Hypothalamus (tissue), 51 donors: ENCODE measurements at places on chromosomes 12 and 14.

GRCh38 chr12:48969833-48970701 is 1.5 kb downstream of the WNT10B start:
- DNase-seq = no peak

DNA sequence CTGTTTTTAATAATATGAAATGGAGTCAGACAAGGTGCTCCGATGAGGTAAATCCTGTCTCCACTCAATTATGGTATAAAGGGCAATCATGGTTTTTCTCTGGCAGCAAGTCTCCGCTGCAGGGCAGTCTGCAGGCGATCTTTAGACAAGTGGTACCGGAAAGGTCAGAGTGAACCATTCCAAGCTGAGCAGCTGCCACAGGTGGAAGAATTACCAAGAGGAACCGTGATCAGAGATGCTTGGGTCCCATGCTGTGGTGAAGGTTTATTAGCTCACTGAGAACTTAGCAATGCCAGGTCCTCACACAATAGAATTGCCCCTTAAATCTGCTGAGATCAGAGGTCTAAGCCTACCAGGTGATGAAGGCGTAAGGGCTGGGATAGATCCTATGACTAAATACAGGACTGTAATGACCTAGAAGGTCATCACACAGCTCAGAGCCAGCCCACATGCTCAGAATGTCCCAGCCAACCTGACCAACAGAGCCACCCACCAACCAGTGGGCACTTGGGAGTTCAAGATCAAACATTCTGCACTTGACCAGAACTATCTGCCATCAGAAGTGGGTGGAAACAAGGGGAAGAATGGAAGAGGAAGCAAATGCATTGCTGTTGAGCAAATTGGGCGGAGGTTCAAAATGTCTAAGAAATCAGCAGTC is 175.2 kb upstream of the BCL2L14 start:
- no peak for DNase-seq

DNA sequence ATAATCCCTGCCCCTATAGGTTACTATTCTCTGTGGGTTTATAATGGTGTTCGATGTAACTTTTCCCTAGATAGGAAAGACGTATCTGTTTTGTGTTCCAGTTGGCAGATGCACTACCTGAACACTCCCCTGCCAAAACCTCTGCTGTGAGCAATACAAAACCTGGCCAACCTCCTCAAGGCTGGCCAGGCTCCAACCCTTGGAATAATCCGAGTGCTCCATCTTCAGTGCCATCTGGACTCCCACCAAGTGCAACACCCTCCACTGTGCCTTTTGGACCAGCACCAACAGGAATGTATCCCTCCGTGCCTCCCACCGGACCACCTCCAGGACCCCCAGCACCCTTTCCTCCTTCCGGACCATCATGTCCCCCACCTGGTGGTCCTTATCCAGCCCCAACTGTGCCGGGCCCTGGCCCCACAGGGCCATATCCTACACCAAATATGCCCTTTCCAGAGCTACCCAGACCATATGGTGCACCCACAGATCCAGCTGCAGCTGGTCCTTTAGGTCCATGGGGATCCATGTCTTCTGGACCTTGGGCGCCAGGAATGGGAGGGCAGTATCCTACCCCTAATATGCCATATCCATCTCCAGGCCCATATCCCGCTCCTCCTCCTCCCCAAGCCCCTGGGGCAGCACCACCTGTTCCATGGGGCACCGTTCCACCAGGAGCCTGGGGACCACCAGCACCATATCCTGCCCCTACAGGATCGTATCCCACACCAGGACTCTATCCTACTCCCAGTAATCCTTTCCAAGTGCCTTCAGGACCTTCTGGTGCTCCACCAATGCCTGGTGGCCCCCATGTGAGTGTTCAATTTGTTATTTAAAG is 11.3 kb downstream of the MAPK1IP1L start:
- DNase-seq = no peak

- DNase-seq = no peak
These were observed 88.2 kb upstream of the NTF3 start for GRCh38 chr12:5343711-5344110.

- no peak for DNase-seq
These were observed 354.4 kb downstream of the NAV3 start for GRCh38 chr12:78185109-78185508.

DNA sequence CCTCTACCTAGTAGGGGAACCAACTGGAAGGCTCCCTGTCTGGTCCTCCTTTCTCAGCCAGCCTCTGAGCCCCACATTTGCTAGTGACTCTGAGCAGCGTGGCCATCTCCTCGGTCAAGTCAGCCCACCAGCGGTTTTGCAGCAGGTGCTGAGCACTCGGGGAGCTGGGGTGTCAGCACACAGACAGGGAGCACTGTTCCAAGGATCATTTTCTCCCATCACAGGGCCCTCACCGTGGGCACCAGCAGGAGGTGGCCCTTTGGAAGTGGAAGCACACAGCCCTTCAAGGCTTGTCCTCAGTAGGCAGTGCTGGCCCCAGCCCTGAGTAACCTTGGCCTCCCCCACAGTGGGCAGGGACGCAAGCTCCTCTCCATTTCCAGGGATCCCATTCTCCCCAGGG is 24.1 kb upstream of the EML1 start:
- no peak for DNase-seq

GRCh38 chr12:105523164-105524057 is 192.9 kb downstream of the C12orf75 start:
- no peak for DNase-seq

DNA sequence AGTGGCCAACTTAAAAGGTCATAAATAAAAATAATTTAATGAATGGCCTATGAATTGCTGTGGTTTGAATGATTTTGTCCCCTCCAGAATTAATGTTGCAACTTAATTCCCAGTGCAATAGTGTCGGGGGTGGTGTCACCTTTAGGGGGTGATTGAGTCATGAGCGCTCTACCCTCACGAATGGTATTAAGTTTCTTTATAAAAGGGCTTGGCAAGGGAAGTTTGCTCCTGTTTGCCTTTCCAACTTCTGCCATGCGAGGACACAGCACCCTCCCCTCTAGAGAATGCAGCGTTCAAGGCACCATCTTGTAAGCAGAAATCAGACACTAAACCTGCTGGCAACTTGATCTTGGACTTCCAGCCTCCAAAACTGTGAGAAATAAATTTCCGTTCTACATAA is 253.3 kb downstream of the ATXN7L3B start:
- no peak for DNase-seq

DNA sequence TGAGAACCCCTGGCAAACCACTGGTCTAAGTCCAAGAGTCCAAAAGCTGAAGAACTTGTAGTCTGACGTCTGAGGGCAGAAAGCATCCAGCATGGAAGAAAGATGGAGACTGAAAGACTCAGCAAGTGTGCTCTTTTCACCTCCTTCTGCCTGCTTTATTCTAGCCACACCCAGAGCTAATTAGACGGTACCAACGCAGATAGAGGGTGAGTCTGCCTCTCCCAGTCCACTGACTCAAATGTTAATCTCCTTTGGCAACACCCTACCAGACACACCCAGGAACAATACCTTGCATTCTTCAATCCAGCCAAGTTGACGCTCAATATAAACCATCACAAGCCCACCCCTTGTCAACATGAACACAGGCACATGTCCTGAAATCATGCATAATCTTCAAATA is 155.1 kb downstream of the CCDC59 start:
- no peak for DNase-seq

- no peak for DNase-seq
These were observed 706.9 kb upstream of the TMEM132C start for GRCh38 chr12:127560041-127560478.

DNA sequence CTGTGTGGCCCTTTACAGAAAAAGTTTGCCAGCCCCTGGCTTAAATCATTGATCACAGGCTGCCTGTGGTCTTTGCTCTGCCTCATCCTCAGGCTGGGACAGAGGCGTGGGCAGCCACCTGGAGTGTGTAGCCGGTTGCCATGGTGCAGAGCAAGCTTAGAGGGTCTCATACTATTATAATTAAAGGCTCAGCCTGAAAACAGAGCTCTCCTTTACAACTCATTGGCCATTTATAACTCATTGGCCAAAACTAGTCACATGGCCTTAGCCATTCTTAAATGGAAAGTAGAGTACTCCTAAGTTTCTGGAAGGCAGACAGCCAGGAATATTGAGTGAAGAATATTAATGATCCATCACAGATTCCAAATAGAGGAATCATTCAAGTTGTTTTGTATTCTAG is 3.0 kb downstream of the HSP90B1 start:
- no peak for DNase-seq

GRCh38 chr12:75662511-75663159 is 151.2 kb upstream of the KRR1 start:
- DNase-seq = no peak

DNA sequence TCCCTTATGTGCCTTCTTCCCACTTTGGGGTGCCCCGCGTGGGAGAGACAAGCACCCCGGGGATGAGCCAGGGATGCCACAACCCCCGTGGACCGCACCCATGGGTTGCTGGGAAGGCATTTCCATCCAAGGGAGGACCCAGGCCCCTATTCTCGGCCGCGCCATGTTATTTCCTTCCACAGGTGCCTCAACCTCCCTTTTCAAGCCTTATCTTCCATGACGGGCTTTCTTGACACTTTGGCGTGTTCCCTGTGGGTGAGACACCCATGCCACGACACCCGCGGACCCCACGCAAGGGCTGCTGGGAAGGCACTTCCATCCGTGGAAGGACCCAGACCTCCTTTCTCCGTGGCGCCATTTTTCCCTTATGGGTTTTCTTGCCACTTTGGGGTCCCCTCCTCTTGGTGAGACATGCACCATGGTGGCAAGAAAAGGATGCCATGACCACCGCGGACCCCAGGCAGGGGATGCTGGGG is 269.2 kb downstream of the ALG10 start:
- DNase-seq = no peak

GRCh38 chr12:38771871-38772270 is 133.5 kb downstream of the CPNE8 start:
- DNase-seq = no peak

GRCh38 chr12:25546318-25546717 is 6.8 kb downstream of the LMNTD1 start:
- no peak for DNase-seq
